Effector CD8-positive, alpha-beta T cell (primary cell): ENCODE measurements at places on chromosomes 11 and 22.

DNA sequence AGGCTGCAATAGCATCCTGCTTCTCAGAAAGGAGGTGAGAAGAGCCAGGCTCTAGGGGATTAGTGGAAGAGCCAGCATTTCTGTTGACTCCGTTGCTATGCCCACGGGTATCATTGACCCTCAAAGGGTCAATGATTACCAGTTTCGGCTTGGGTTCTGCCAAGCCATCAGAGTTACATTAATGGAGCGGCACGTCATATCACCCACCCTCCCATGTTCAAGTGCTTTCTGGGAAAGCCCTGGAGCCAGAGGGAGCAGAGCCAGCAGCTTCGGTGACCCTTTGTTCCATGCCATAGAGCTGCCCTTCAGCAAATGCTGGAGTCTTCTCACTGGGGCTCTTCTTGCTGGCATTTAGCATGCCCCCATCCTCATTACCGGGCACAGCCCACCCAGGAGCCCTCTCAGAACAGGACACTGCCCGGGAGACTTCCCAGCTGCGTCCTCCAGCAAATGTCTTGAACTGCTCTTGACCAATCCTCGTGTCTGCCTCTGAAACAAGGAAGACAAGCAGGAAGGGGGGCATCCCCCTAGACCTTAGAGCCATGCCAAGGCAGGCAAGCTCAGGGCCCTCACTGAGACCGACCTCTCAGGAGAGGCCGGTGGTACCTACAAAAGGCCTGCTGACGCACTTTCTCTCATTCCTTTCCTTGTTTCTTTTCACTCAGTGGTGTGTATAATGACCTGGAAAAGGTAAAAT, 14.6 kb downstream of the KCNJ1 start:
- DNase-seq: no peak

- DNase-seq: no peak
Observed at GRCh38 chr22:19056951-19057401, 65.2 kb downstream of the DGCR2 start.

DNA sequence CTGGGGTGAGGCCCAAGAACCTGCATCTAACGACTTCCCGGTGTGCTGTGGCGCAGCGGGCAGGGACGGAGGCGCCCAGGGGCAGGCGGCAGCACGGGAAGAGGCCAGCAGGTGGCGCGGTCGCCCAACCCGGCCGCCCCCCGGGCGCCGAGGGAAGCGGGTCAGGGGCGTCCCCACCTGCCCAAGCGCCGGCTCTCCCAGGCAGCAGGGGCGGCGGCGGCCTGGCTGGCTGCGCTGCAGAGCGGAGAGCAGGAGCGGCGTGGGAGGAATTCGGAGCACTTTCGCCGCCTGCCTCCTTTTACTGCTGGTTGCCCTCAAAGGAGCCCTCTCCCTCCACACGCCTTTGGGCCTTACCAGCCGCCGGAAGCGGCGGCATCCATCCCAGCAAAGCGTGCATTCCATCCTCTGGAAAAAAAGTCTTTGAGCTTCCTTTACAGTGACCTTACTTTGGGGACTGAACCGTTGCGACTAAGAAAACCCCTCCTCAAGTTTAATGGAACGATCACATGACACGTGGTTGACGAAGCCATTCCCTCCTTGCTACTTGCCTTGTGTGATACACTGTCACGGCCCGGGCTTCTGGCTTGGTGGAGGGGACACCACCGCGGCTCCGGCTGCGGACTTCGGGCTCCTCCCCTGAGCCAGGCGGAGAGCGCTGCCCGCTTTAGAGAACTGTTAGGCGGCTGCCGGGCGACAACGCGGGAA, 106.8 kb upstream of the CLMP start:
- peak; percentile 13 for DNase-seq

DNA sequence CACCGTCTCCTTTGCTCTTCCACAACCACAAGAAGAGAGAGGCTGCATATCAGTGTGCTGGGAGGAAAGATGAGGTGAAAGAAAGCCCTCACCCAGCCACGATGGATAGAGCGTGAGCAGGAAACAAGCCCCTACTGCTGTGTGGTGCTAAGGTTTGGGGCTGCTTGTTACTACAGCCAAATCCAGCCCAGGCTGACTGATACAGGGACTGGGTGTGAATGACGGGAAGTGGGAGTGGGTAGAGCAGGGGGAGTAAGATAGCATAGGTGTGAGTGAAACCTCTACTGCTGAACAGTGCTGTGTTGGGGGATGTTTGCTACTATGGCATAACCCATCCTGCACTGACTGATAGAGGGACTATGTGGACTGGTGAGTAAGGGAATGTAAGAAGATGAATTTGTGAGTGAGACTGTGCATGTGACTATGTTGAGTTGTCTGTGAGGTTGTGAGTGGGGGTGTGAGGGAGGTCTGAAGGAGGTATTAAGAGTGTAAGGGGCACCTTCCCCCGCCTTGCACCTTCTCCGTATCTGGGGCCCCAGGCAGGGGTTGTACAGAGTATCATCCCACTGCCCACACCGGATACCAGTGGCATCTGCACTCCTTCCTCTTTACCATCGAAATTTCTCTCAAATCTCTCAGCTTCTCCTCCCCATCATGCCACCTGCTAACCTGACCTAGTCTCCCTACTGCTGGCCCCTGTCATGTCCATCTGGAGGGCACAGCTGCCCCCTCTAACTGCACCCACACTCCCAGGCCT, 91.5 kb downstream of the MN1 start:
- no peak for DNase-seq

- DNase-seq: no peak
Observed at GRCh38 chr11:126506789-126507188, 151.3 kb downstream of the ST3GAL4 start.
